ENCODE measurements at places on chromosomes 2 and 18.

DNA sequence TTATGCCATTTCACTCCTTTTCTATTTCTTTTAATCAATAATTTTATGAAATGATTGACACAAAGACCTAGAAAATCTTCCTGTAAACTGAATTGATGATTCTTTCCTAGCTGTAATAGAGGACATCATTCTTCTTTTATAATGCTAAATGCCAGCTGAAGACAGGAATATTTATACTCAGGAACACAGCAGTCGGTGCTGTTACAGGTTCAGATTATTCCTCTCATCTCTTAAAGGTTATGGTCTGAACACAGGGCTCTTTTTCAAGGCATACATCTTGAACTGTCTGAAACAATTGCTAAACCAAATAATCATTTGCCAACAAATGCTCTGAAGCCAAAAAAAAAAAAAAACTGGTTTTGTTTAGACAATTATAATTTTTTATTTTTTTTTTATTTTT, 305.0 kb upstream of the MMADHC start:
- DNase-seq, result no peak

GRCh38 chr2:203562268-203562667, 27.2 kb upstream of the RAPH1 start:
- DNase-seq, result no peak

DNA sequence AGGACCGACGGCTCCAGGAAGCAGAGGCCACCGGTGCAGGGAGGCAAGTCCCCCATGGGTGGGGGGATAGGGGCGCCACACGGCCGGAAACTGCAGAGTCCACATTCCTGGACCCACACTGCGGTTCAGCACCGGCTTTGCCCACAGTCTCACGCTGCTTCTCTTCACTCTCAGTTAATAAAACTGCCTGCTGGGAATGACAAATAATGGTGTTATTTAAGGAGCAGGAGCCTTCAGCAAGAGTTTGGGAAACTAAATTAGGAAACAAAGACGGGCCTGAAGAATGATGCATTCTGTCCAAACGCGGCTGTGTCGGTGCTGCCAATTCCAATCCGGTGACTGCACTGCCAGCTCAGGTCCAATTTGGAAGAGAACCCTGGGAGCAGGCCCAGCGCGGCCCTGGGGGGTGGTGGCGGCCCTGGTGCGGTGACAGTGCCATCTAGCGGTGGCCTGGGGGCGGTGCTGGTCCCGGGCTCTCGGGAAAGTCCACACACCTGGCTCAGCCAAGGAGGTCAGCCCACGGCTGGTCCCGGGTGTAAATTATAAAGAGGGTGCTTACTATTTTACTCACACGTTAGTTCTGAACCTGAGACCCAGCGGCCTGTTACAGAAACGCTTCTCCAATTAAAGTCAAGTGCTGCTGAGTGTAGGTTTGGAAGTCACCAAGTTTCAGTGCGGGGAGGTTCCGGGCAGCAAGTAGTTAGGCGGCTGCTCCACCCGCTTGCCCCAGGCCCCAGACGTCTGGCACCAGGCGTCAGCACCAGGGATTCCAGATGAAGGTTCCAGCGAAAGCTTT, 73.1 kb upstream of the PXDN start:
- peak; percentile 85 for DNase-seq

- DNase-seq, result peak; percentile 52
Observed at GRCh38 chr2:177724398-177725287, 332.1 kb downstream of the AGPS start.

GRCh38 chr2:106232638-106233349, 38.7 kb upstream of the UXS1 start:
- DNase-seq, result peak; percentile 5

GRCh38 chr2:63866009-63866709, 24.5 kb downstream of the UGP2 start:
- DNase-seq, result no peak

DNA sequence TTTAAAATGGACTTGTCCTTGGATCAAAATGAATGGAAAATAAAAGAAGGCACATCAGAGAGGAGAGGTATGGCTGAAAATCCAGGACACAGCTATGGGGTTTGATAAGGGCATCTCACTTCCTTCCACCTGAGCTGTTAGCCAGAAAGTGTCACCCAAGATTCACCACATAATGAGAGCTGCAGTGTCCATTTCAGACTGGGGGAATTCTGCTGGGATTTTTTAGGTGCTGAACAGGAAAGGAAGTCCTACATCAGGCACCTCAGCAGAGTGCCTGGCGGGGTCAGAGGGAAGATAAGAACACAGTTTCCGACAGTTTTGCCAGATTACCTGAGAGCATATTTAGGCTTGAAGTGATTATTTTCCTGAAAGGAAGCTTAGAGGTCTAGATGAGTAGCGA, 187.6 kb upstream of the HNMT start:
- DNase-seq, result no peak

DNA sequence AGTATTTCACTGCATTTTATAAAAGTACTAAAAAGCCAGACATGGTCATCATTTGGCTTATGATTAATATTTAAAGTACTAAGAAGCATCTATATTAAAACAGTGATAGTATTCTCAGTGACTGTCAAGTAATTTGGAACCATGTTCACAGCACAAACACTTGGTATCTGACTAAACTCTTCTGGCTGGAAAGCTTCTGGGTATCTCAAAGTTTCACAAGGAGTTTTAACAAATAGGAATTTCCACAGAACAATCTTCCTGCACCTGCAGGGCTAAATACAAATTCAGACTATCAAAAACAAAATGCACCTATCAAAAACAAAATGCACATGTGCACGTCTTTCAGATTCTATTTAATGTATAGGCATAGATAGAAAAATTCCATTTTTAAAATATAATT, 158.8 kb downstream of the L3MBTL4 start:
- DNase-seq, result no peak

- no peak for DNase-seq
Observed at GRCh38 chr18:35049111-35050027, 8.2 kb downstream of the MAPRE2 start.

- no peak for DNase-seq
Observed at GRCh38 chr2:218031261-218031660, 28.5 kb upstream of the TNS1 start.

- DNase-seq, result no peak
Observed at GRCh38 chr2:85929096-85930050, 40.6 kb upstream of the ST3GAL5 start.

DNA sequence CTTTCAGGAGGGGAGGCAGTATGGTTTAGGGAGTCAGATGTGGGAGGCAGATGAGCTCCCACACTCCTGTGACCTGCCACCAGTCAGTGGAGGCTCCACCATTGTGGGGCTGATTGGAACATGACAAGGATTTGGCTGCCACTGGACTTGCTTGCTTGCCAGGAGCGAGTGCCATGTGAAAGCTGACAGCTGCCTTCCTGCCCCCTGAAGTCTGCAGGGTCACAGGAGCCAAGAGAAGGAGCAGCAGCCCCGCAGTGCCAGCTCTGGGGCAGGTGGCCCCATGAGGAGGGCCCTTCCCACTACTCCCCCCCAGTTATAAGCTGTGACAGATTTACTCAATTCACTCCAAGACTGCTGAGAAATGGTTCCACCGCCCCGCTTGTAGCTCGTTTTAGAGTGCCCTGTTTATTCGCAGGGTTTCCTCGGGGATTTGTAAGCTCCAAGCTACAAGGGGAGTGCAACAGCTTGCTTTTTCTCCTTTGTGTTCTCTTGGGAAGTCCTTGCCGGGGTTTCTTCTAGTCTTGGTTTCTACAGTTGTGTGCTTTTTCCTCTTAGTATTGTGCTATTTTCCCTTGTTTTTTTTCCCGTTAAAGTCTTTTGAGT, 414.3 kb downstream of the MEIS1 start:
- no peak for DNase-seq
